Hindlimb muscle (tissue), 1 donor: ENCODE measurements at places on chromosomes 7 and 10. TPM values are rescaled to one million over a fixed set of nuclear protein-coding genes. Genes with fewer than 3 reads are reported as not detected.

GRCh38 chr10:31622978-31623377, 304.0 kb downstream of the ZEB1 start:
- peak; percentile 79 for DNase-seq

SPACDR gene
- 2.1 TPM for polyA plus RNA-seq

- DNase-seq = no peak
Measured at GRCh38 chr7:135773464-135773863, 24.9 kb upstream of the FAM180A start.

SPDYE9 gene
- polyA plus RNA-seq = 1.9 TPM

BAMBI gene
- 1.8 TPM for polyA plus RNA-seq

DNA sequence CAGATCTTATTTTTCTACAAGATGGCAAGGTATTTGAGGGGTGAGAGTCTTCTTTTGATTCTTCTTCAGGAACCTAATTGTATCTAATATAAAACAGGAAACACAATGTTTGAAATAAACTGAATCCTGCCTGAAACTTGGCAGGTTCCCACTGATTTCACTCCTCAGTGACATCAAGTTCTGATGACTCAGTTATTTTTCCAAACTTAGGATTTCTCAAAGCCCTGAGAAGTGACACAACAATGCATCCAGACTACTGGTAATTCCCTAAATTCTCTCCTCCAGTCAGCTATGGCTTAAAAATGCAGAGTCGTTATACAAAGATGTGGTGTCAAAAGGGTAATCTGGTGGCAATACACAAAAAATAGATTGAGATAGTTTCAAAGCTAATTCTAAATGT, 80.9 kb downstream of the ABLIM1 start:
- no peak for DNase-seq
